Activated T-cell treated with anti-CD3 and anti-CD28 coated beads, Interleukin-2, amount 50 U/mL, for 72 hours (primary cell): ENCODE measurements at places on chromosomes 5 and 9. TPM values are rescaled to one million over a fixed set of nuclear protein-coding genes. Genes with fewer than 3 reads are reported as not detected.

LPAR1 gene
- total RNA-seq: not detected

SPATA31A6 gene
- total RNA-seq: not detected

SHISAL2B gene
- total RNA-seq: not detected

DNA sequence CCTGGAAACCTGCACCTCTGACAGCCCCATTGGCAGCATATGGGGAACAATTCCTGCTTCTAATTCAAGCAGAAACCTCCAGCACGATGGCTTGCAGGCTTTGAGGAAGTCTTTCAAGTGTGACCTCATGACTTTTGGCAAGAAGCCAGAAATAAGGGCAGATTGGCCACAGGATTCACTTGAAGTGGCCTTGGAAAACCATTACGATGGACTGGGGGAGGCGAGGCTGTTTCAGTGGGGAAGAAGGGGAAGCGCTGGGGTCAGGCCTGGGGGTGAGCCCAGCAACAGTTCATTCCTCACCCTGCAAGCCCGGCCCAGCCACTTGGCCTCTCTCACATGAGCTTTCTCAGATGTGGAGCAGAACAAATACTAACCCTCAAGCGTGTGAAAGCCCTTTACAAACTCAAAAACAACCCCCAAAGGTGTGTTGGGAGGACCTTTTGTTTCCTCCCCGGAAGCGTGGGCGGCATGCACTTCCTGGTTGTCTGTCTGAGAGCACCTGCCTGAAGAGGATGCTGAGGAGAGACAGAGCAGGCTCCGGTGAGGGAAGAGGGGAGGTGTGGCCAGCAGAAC is 26.9 kb upstream of the EEIG1 start:
- peak; percentile 87 for DNase-seq

DNA sequence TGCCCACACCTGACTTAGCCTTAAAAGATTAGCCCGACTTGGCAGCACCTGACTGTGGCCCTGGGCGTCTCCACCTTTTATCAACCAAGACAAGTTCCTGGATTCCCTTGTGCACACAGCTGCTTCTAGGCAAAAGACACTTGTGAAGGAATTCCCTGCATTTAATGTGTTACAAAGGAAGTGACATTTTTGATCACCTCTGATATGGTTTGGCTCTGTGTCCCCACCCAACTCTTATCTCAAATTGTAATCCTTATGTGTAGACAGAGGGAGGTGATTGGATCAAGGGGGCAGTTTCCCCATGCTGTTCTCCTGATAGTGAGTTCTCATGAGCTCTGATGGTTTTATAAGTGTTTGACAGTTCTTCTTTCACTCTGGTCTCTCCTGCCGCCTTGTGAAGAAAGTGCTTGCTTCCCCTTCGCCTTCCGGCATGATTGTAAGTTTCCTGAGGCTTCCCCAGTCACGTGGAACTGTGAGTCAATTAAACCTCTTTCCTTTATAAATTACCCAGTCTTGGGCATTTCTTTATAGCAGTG is 2.6 kb upstream of the CPEB4 start:
- DNase-seq: no peak
